T-helper 2 cell treated with Interferon-gamma antibody and Interleukin-4, amounts not matched to agents 5 μg/mL and 100 μg/mL, for 36 hours (primary cell): ENCODE measurements at places on chromosomes 16 and 17.
A peak's percentile ranks its signal among the peaks of the same experiment; 100 is the strongest.

DNA sequence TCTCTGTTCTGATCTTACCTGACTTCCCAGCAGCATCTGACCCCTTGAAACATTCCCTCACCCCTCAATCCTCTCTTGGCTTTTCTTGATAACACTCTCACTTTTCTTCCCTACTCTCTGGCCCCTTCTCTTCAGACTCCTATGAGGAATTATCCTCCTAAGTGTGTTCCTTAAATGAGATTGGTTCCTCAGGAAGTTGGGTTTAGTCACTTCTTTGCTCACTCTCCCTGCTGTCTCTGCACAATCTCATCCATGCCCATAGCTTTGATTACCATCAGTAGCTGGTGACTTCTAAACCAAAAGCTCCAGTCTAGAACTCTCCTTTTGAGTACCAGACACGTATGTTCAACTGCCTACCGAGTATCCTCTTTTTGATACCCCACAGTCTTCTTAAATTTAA is 13.0 kb downstream of the MED24 start:
- DNase-seq: no peak

DNA sequence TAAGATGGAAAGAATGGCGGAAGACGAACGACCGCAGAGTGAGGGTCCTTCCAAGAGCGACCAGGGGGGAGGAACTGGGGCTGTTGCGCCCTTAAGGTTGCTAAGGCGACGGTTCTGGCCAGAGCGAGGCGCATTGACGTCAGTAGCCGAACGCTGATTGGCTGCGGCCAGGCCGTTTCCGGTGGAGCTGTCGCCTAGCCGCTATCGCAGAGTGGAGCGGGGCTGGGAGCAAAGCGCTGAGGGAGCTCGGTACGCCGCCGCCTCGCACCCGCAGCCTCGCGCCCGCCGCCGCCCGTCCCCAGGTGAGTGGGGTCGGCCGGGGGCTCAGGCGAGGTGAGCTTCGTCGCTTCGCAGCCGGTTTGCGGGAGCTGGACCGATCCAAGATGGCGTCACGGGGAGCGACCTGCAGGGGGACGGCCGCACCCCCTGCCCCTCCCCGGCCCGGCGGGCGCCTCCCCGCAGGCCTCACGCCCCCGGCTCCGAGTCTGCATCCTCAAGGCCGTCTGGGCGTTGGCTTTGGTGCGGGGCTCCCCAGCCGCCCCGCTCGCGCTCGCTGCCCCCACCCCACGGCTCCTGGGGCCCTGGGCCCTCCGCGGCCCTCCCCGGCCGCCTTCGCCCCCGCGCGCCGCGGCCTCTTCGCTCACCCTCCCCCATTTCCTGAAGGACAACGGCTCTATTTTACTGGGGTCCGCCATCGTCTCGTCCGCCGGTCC is at the start of gene PRKAR1A:
Gene PRKAR1A, plus strand, starts transcription at position 184 of the 713 bp plus-strand sequence. CDS start 2,970 bp downstream, outside the sequence.
- peak; percentile 92 for DNase-seq

DNA sequence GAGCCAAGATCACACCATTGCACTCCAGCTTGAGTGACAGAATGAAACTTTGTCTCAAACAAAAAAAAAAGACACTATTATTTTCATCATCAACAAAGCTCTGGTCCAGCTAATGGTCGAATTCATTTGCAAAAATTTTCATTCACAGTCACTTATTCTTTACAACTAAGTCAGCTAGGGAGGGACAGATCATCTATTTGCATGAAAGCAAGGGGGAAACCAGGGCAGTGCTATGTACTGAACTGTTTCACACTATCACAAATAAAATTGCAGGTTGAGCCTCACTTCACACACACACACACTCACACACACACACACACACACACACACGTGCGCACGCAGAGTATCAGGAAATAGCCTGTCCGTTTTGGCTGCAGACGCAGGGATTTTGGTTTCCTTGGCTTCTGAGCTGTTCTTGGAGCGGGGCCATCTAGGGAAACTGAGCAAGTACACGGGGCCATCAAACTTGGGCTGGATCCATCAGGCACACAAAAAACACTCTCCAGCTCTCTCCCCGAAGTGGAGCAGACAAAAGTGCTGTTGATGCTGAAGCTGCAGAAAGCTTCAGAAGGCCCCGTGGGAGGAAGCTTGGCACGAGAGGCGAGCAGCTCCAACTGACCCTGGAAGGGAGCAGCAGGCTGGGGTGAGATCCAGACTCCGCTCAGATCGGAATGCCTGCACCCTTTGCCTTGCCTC is 44.3 kb upstream of the HELZ start:
- DNase-seq: no peak

- DNase-seq: no peak
These were observed 19.7 kb downstream of the CDC42EP4 start for GRCh38 chr17:73292031-73292531.

GRCh38 chr16:4840984-4841383 is 6.1 kb downstream of the GLYR1 start:
- DNase-seq: no peak

DNA sequence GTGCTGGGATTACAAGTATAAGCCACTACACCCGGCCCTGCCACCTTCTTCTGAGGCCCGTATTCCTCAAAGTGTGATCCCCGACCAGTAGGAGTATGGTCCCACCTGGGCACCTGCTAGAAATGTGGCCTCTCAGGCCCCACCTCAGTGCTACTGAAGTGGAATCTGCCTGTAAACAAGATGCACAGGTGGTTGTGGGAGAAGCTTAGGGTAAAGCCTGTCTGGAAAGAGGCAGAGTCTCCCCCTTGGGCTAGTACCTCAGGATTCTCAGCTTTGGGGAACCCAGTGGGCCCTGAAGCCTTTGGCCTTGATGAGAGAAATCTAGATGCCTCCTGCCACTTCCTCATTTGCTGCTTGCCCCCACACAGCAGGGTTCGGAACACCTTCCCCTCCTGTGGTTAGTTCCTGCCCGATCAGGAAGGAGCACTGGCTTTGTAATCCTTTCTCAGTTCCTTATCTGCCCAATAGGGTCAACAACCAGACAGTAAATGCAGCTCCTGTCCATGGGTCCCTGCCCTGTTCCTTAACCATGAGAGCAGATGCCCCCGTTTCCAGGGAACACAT is 25.2 kb downstream of the TK2 start:
- no peak for DNase-seq

DNA sequence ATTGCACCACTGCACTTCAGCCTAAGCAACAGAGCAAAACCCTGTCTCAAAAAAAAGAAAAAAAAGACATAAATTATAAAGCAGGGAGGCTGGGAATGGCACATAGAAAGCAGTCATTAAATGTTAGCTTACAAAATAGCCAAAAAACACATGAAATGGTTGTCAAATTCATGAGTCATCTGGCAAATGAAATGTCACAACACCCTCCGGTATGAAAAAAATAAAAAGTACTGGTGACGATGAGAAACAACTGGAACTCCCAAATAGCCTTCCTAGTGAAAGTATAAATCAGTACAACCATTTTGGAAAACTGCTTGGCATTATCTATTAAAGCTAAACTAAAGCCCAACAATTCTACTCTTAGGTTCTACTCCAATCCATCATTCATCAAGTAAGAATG is 3.5 kb upstream of the KATNB1 start:
- DNase-seq: no peak

- DNase-seq: no peak
These were observed 21.3 kb downstream of the TMEM186 start for GRCh38 chr16:8776129-8776584.

GRCh38 chr17:74210191-74211140 is 2.9 kb upstream of the TTYH2 start:
- DNase-seq: peak; percentile 70

DNA sequence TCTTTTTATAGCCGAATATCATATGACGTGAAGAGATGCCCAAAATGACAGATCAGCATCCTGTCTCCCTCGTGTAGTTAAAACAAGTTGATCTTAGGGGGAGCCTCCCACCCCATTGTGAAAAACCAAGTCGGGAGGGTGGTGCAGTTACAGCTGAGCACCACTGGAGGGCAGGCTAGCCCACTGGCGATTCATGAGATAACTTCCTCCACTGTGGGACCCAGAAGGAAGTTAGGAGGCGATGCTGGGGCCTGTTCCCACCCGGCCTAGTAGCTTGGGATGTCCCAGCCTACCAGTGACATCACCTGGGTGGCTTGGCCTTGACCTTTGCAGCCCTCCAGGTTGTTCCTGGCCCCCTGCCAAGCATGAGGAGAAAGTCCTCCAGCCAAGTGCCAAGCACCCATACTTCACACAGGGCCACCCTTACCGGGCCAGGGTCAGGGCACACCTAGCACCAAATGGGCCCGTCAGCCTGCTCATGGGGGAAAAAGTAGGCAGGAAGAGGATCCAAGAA is 8.1 kb upstream of the CPNE2 start:
- DNase-seq: peak; percentile 57

GRCh38 chr16:477301-478157 is 50.0 kb upstream of the CAPN15 start:
- DNase-seq: no peak

DNA sequence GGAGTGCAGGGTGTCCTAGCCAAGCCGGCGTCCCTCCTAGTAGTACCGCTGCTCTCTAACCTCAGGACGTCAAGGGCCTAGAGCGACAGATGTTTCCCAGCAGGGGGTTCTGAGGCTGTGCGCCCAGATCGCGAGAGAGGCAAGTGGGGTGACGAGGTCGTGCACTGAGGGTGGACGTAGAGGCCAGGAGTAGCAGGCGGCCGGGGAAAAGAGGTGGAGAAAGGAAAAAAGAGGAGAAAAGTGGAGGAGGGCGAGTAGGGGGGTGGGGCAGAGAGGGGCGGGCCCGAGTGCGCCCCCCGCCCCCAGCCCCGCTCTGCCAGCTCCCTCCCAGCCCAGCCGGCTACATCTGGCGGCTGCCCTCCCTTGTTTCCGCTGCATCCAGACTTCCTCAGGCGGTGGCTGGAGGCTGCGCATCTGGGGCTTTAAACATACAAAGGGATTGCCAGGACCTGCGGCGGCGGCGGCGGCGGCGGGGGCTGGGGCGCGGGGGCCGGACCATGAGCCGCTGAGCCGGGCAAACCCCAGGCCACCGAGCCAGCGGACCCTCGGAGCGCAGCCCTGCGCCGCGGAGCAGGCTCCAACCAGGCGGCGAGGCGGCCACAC is at the start of gene MMP2:
Gene MMP2, plus strand, starts transcription at position 372 of the 603 bp plus-strand sequence. CDS start 282 bp downstream, outside the sequence.
- DNase-seq: no peak

- peak; percentile 59 for DNase-seq
These were observed 1.0 kb upstream of the HEXIM2 start for GRCh38 chr17:45160447-45161287.

DNA sequence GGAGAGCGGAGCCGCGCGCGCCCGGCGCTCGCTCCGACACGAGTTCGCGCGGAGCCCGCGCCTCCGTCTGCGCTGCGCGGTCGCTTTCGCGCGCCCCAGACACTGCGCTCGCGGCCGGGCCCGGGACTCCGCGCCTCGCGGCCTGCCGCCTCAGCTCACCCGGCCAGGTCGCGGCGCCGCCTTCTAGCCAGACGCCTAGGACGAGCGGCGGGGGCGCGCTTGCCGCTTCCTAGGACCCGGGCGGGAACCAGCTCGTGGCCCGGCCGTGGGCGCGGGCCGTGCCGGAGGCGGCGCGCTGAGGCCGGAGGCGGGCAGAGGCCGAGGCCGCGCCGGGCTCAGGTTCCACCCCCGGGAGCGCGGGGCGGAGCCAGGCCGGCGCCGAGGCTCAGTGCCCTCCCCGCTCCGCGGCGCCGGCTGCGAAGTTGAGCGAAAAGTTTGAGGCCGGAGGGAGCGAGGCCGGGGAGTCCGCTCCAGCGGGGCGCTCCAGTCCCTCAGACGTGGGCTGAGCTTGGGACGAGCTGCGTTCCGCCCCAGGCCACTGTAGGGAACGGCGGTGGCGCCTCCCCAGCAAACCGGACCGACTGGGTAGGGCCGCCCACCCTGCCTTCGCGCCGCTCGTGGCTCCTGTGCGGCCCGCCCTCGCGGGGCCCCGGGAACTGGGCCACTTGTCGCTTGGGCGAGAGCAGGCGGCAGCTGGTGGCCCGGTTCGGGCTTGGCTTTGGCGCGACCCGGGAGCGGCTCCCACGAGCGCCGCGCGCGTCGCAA is at the start of gene SPHK1:
Gene SPHK1, plus strand, starts transcription at position 388 of the 765 bp plus-strand sequence. CDS start 1,036 bp downstream, outside the sequence.
- DNase-seq: peak; percentile 83

GRCh38 chr16:28821874-28822519 is 802 bp upstream of the ATXN2L start:
- DNase-seq: no peak

GRCh38 chr17:78125138-78125913 is 3.2 kb downstream of the TMC6 start:
- DNase-seq: no peak

GRCh38 chr16:66842765-66843164 is 1.4 kb upstream of the CA7 start:
- DNase-seq: no peak

GRCh38 chr17:17824119-17824782 is 12.5 kb downstream of the SREBF1 start:
- DNase-seq: no peak

DNA sequence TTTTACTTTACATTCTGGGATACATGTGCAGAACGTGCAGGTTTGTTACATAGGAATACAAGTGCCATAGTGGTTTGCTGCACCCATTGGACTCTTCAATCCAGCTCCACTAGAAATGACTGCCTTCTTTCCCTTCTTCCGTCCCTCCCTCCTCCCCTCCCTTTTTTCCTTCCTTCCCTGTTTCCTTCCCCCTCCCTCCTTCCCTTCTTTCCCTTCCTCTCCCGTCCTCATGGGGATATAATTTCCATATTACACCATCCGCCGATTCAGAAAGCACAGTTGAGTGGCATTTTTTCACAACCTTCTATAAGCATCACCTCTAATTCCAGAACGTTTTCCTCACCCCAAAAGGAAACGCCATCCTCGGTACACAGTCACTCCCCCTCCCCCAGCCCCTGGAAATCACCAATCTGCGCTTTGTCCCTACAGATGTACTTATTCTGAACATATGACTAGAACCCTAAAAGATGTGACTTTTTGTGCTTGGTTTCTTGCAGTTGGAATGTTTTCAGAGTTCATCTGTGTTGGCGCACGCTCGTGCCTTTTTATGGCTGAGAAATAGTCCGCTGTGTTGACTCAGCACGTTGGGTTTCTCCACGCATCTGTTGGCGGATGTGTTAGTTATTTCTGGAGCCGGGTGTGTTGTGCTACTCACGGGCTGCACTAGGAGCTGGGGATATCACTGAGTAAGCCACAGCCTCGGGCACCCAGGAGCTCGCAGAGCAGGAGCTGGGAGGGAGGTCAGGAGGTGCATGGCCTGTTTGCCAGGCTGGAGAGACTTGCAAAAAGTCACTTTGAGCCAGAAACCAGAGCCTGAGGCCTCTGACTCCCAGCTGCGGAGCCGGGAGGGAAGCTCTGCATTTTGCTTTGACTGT is 336.4 kb downstream of the SEC14L1 start:
- no peak for DNase-seq

DNA sequence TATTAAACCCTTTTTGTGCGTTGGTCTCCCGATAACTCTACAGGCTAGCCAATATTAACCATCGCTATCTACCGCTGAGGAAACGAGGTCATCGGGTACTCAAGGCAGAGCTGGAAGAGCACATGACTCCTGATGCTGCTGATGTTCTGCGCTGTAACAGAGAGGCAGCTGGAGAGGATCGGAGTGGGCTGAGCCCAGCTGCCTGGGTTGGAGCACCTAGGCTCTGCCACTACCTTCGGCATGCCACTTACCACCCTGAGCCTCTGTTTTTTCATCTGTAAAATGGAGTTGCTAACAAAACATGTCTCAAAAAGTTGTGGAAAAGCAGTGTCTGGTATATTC is 432 bp upstream of the SLC46A1 start:
- no peak for DNase-seq

- no peak for DNase-seq
These were observed 60.9 kb downstream of the XYLT1 start for GRCh38 chr16:17409894-17410293.

- DNase-seq: no peak
These were observed 702 bp downstream of the TENT4B start for GRCh38 chr16:50153596-50154419.
